ENCODE measurements at places on chromosomes 16 and 17.

- no peaks in the 10 kb centered on the region for H3K27me3 ChIP-seq
- H3K27ac ChIP-seq = peak overlapping the region; percentile 53
- ATAC-seq = peak; percentile 33
These were observed 176.9 kb upstream of the GSE1 start for GRCh38 chr16:85436207-85436606.

DNA sequence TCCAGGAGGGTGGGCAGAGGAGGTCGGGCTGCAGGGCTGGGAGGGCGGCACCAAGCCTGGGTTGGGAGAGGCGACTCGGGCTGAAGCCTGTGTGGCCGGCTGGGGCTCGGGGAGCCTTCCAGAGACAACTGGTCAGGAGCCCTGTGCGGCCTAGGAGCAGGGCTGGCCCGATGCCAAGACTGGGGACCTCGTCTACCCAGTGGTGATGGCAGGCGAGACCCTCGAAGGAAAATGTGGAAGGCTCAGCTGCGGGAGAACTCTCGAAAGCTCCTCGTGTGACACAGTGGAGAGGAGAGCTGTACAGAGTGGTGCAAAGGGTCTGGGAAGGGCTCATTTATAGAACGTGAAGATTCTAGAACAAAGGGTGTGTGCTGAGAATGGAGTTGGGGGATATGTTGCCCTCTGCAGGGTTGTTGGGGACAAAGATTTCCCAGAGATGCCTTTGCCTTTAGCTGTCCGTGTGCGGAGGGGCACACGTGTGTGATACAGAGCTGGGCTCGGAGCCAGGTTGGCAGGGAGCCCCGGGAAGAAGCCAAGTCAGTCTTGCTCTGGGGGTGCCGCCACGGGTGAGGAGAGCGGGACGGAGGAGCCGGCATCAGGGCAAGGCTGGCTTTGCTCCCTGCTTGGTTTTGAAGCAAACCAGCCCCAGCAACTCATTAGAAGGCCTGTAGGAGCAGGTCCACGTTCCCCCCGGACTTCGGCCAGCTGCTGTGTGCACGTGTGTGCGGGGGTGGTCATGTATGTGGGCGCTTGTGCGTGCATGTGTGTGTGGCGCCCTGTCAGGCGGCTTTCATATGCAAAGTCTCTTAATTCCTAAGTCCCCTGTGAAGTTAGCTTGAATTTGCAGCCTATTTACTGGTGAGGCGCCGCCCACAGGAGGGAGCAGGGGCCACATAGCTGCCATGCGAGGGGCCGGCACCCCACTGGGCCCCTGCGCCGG, 132.4 kb upstream of the CHMP6 start:
- ATAC-seq = peak; percentile 68
- peaks cover 14% of the 10 kb centered on the region for H3K4me1 ChIP-seq
- no peak overlapping the region for H3K27ac ChIP-seq
- H3K27me3 ChIP-seq = no peaks in the 10 kb centered on the region
- no peaks in the 10 kb centered on the region for H3K36me3 ChIP-seq

DNA sequence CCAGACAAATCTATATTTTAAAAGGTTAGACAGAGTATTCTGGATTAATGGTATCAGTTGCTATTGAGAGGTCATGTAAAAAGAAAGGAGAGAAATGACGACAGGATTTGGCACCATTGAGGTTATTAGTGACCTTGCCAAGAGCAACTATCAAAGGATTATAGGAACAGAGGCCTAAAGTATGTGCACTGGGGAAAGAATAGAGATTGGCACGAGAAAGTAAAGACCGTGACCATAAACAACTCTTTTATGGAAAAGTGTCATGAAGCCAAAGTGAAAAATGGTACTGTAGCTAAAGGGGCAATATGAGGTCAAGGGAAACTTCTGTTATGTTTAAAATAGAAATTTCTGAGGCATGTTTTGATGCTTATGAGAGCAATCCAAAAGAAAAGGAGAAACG, 115.2 kb upstream of the KIF2B start:
- H3K4me3 ChIP-seq = no peak overlapping the region
- H3K27me3 ChIP-seq = no peaks in the 10 kb centered on the region
- no peaks in the 10 kb centered on the region for H3K4me1 ChIP-seq
- no peak for ATAC-seq
- H3K27ac ChIP-seq = no peak overlapping the region
- no peaks in the 10 kb centered on the region for H3K36me3 ChIP-seq

GRCh38 chr17:37661400-37662014, 18.3 kb upstream of the DDX52 start:
- no peak overlapping the region for H3K4me3 ChIP-seq
- H3K27ac ChIP-seq = no peak overlapping the region
- no peaks in the 10 kb centered on the region for H3K4me1 ChIP-seq
- ATAC-seq = no peak

- no peak overlapping the region for H3K4me3 ChIP-seq
- H3K36me3 ChIP-seq = no peaks in the 10 kb centered on the region
- H3K27me3 ChIP-seq = peaks cover 65% of the 10 kb centered on the region
- no peak overlapping the region for H3K27ac ChIP-seq
- H3K4me1 ChIP-seq = no peaks in the 10 kb centered on the region
- ATAC-seq = no peak
These were observed 92.8 kb downstream of the RBFOX3 start for GRCh38 chr17:79517827-79518584.

- peaks cover 24% of the 10 kb centered on the region for H3K4me1 ChIP-seq
- peak overlapping the region; percentile 99 for H3K27ac ChIP-seq
- no peaks in the 10 kb centered on the region for H3K27me3 ChIP-seq
- ATAC-seq = peak; percentile 10
- peak overlapping the region; percentile 88 for H3K4me3 ChIP-seq
- H3K36me3 ChIP-seq = peaks cover 4% of the 10 kb centered on the region
These were observed 430 bp downstream of the HAPSTR1 start for GRCh38 chr16:9091867-9092281.

- no peak overlapping the region for H3K4me3 ChIP-seq
- no peaks in the 10 kb centered on the region for H3K27me3 ChIP-seq
- H3K36me3 ChIP-seq = no peaks in the 10 kb centered on the region
- H3K27ac ChIP-seq = no peak overlapping the region
These were observed 18.2 kb downstream of the RAB40C start for GRCh38 chr16:608019-608418.

- no peak overlapping the region for H3K4me3 ChIP-seq
- H3K27me3 ChIP-seq = peaks cover 68% of the 10 kb centered on the region
- peaks cover 9% of the 10 kb centered on the region for H3K4me1 ChIP-seq
- H3K36me3 ChIP-seq = no peaks in the 10 kb centered on the region
These were observed 7.1 kb downstream of the FZD2 start for GRCh38 chr17:44564429-44564828.

DNA sequence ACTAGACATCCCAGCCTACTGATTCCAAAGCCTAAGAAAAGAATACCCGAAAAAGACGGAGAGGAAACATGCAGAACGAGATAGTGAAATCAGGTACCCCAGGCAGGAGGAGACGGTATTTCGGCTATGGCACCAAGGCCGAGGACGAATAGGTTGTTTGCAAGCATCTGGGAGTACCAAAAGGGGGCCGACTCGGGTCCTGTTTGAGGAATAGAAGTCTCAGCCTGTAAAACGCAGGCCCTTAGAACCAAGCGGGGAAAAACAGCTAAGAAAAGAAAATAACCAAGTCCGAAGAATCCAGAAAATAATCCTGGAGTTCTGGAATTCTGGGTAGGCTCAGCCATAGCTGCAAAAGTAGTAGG, 537 bp downstream of the SLC35B1 start:
- no peaks in the 10 kb centered on the region for H3K27me3 ChIP-seq
- peak overlapping the region; percentile 68 for H3K4me3 ChIP-seq
- peaks cover 14% of the 10 kb centered on the region for H3K4me1 ChIP-seq
- no peaks in the 10 kb centered on the region for H3K36me3 ChIP-seq
- H3K27ac ChIP-seq = peak overlapping the region; percentile 92
- no peak for ATAC-seq

- no peaks in the 10 kb centered on the region for H3K36me3 ChIP-seq
- no peak for ATAC-seq
- H3K4me3 ChIP-seq = no peak overlapping the region
- H3K27ac ChIP-seq = no peak overlapping the region
- H3K27me3 ChIP-seq = no peaks in the 10 kb centered on the region
These were observed 103.7 kb downstream of the USP22 start for GRCh38 chr17:20938988-20939615.

- ATAC-seq = no peak
- no peak overlapping the region for H3K4me3 ChIP-seq
- no peaks in the 10 kb centered on the region for H3K4me1 ChIP-seq
- no peaks in the 10 kb centered on the region for H3K27me3 ChIP-seq
These were observed 32.8 kb upstream of the ABCC12 start for GRCh38 chr16:48188449-48189102.

DNA sequence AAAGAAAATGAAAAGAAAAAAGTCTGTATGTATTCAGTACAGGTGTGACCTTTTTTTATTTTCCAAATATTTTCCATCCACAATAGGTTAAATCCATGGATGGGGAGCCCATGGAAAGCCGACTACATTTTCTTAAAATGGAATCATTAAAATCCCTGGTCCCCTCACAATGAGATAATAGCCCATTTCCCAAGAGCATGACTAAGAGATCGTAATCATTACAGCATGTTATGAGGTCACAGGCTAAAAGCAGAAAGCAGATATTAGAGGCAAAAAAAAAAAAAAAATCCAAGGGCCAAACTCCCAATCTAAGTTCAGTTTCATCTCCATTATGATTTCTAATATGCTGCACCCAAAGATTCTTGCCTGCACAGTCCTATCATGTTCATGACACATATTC, 44.7 kb downstream of the CYTH1 start:
- H3K36me3 ChIP-seq = no peaks in the 10 kb centered on the region
- peaks cover 7% of the 10 kb centered on the region for H3K4me1 ChIP-seq
- no peaks in the 10 kb centered on the region for H3K27me3 ChIP-seq

GRCh38 chr16:30535106-30535776, 583 bp upstream of the ZNF747 start:
- peaks cover 30% of the 10 kb centered on the region for H3K36me3 ChIP-seq
- H3K27ac ChIP-seq = peak overlapping the region; percentile 94
- peaks cover 17% of the 10 kb centered on the region for H3K4me1 ChIP-seq
- ATAC-seq = peak; percentile 4

DNA sequence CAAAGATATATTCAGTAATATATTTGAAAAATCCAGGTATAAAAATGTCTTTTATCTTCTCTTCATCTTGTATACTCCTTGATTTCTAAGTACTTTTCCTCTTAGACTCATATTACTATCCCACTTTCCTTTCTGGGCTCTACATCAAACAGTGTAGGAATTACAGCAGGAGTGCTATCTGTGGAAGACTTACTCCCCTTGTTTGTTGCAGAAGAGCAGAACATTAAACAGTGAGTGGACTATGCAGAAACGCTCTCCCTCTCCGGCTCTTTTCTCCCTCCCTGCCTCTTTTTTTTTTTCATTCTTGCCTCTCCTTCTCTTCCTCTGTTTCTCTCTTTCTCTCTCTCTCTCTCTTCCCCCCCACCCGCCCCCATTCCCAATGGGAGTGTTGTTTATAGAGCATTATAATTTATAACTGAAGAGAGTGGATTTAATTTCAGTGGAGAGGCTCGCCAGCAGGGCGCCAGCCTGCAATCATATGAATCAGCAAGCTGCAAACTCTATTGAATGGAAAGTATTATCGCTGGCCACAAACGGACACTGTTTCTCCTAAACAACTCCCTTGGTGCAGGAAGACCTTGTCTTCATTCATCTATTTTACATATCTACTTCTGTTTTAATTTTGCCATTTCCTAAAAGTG, 242.3 kb upstream of the TBX2 start:
- ATAC-seq = no peak
- H3K36me3 ChIP-seq = no peaks in the 10 kb centered on the region
- H3K27ac ChIP-seq = no peak overlapping the region
- H3K27me3 ChIP-seq = no peaks in the 10 kb centered on the region

GRCh38 chr17:41437769-41438168, 3.0 kb downstream of the KRT38 start:
- H3K4me1 ChIP-seq = peaks cover 8% of the 10 kb centered on the region
- H3K27ac ChIP-seq = no peak overlapping the region
- H3K27me3 ChIP-seq = no peaks in the 10 kb centered on the region
- H3K36me3 ChIP-seq = no peaks in the 10 kb centered on the region
- no peak overlapping the region for H3K4me3 ChIP-seq

DNA sequence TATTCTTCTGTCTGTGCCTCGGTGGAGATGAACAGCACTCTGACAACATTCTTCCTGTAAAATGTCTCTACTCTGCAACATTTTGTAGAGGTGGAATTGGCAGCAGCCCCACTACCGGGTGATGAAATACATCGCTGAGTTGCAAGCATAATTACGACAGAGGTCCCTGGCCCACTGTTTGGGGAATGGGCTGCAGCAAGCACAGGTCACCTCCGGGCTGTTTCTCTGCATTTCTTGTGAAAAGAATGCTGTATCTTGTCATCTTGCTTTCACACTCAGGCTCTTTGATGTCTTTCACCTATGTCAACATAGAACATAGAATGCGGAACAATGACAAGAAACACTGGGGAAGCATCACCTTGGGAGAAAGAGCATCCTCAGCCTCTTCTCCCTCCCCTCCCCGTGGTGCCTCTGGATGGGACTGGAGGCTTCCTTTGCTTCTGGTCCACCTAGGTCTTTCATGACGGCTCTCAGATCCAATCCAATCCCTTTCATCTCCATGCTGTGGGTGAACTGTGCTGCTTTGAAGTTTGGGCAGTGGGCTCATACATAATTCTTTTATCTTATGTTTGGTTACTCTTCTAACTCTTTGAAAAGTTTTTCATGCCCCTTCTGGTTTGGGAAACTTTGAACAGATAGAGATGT, 265.0 kb downstream of the PHKB start:
- no peak overlapping the region for H3K27ac ChIP-seq
- ATAC-seq = no peak
- peaks cover 14% of the 10 kb centered on the region for H3K27me3 ChIP-seq
- H3K4me1 ChIP-seq = no peaks in the 10 kb centered on the region
- H3K36me3 ChIP-seq = no peaks in the 10 kb centered on the region
- no peak overlapping the region for H3K4me3 ChIP-seq

DNA sequence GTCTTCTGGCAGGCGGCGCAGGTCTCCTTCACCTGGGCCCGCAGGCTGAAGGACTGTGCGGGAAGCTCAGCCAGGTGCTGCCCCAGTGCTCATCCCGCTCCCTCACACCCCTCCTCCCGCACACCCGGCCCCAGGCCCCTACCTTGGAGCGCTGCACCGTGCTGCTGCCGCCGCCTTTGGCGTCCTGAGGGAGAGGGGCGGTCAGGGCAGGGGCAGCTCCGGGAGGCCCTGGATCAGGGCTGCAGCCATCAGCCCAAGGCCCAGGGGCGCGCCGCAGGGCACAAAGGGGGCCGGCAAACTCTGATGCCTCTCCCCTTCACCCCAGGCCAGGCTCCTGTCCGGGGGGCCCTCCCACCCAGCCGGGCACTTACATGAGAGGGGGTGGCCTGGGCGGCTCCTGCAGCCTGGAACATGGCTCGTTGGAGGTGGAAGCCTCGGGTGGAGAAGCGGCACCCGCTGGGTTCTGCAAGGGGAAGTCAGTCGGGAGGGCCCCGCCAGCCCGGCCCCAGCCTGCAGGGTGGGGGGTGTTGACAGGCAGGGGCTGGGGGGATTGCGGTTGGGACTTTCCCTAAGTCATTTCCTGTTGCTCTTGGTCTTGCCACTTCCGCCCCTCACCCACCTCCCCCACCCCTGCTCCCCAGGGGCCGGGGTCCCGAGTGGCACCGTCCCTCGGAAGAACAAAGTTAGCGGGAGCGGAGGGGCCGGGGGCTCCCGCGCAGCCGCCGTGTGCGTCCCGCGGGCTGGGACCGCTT, 863 bp downstream of the LIMD2 start:
- H3K27me3 ChIP-seq = no peaks in the 10 kb centered on the region
- peak overlapping the region; percentile 77 for H3K27ac ChIP-seq
- no peaks in the 10 kb centered on the region for H3K36me3 ChIP-seq
- H3K4me1 ChIP-seq = peaks cover 19% of the 10 kb centered on the region
